ENCODE measurements at places on chromosomes 11 and 22.

GRCh38 chr11:113773092-113773415, 438 bp downstream of the ZW10 start:
- no peak for ATAC-seq

- no peak for ATAC-seq
Observed at GRCh38 chr11:12432507-12432906, 55.1 kb downstream of the PARVA start.

GRCh38 chr11:127564810-127565209, 564.2 kb upstream of the KIRREL3 start:
- ATAC-seq, result no peak

GRCh38 chr22:30640361-30640760, 4.8 kb downstream of the SLC35E4 start:
- ATAC-seq, result no peak

Measured in activated CD4-positive, CD25-positive, alpha-beta regulatory T cell treated with anti-CD3 and anti-CD28 coated beads, Interleukin-2, amount 50 U/mL, for 24 hours (primary cell).